Muscle of leg (tissue), 16 donors: ENCODE measurements at places on chromosomes 13 and 19. TPM values are rescaled to one million over a fixed set of nuclear protein-coding genes. Genes with fewer than 3 reads are reported as not detected.

The LILRB5 gene
- polyA plus RNA-seq, result 7.1 TPM

The PRODH2 gene
- polyA plus RNA-seq, result not detected

The FTL gene
- polyA plus RNA-seq, result 726 TPM

The ZNF829 gene
- polyA plus RNA-seq, result 4.5 TPM

The GAMT gene
- 153 TPM for polyA plus RNA-seq
